ENCODE measurements at places on chromosomes 2 and 18.
A peak's percentile ranks its signal among the peaks of the same experiment; 100 is the strongest.

- no peak for DNase-seq
Observed at GRCh38 chr2:51511002-51511401, 479.1 kb upstream of the NRXN1 start.

- no peak for DNase-seq
Observed at GRCh38 chr2:200040831-200041230, 85.4 kb downstream of the MAIP1 start.

DNA sequence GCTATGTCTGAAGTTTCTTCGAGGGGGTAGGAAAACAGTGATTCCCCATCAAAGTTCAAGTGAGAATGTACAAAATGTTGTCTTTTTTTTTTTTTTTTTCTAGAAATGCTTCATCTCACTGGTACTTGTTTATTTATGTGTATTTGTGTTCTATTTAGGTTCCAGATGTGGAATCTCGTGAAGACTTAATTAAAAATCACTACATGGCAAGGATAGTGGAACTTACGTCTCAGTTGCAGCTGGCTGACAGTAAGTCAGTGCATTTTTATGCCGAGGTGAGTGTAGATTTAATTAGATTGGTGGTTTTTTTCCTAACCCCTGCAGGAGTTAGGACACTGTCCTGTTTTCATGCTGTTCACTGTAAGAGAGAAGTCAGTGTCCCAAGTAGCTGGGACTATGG is 22.8 kb upstream of the STON1 start:
- DNase-seq: no peak

DNA sequence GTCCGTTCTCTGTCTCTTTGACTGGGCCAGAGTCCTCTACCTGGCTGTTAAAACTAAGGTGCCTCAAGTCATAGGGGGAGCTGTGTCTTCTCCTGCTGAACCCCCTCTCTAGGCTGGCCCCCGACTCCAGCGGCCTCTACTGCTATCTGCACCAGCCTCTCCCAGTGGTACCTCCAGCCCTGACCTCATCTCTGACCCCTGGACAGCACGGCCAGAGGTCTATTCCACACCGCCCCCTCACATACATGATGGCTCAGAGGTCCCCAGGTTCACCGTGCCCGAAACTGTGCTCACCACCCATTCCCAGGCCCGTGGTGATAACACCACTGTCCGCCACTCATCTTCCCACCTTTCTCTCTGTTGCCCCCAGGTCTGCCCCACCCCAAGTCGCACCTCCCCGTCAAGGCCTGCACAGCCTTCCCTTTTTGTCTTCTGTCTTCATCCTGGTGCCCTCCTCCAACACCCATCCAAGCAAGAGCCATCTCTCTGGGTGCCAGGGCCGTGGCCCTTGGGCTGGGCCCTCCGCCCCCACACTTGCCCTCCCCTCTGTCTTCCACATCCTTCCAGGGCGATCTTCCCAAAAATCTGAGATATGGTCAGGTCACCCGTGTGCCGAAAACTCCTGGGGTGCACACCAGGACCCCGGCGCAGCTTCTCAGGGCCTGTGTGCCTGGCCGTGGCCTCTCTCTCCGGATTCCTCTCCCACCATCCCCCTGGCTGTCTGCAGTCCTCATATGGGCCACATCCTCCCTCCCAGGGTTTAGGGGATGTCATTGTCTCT is 134.4 kb upstream of the ID2 start:
- no peak for DNase-seq

- DNase-seq: no peak
Observed at GRCh38 chr2:144519934-144520731, at the start of gene ZEB2. TSS of gene ZEB2 (minus strand) at chr2:144520119. CDS start at chr2:144517350, 2,769 bp downstream.

DNA sequence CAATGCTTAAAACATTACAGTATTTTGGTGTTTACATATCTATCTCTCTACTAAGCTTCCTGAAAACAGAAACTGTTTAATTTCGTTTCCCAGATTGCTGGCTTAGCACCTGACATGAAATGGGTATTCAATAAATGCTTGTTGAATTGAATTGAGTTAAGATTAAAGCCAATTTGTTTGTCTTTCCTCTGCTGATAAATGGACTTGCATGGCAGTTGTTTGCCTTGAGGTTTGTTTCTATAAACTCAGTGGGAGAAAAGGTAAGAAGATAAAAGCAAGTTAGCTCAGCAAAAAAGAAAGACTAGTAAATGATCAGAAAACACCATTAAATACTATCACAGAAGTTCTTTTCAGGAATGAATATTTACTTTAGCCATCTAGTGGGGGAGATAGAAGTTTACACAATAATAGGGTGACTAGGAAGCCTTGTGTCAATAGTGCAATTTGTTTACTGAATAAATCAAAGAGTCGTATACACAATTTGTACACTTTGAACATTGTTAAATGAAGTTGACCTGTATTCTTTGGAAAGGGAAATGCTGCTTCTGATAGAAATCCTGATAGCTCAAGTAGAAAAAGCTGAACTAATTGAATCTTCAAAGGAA is 754.5 kb upstream of the FAM98A start:
- no peak for DNase-seq

- DNase-seq: no peak
Observed at GRCh38 chr2:200578778-200579177, 7.0 kb upstream of the AOX1 start.

DNA sequence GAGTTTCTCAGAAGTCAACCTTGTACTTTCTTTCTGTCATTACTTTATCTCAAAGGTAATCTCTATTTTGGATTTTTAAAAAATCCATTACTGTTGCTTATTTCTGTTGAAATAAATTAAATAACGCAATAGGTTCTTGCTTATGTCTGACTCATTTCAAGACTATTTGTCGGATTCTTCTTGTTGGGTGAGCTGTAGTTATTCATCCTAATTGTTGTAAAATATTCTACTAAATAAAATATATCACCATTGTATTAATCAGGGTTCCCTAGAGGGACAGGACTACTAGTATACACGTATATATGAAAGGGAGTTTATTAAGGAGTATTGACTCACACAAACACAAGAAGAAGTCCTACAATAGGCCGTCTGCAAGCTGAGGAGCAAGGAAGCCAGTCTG is 403.9 kb upstream of the CYRIA start:
- DNase-seq: no peak

DNA sequence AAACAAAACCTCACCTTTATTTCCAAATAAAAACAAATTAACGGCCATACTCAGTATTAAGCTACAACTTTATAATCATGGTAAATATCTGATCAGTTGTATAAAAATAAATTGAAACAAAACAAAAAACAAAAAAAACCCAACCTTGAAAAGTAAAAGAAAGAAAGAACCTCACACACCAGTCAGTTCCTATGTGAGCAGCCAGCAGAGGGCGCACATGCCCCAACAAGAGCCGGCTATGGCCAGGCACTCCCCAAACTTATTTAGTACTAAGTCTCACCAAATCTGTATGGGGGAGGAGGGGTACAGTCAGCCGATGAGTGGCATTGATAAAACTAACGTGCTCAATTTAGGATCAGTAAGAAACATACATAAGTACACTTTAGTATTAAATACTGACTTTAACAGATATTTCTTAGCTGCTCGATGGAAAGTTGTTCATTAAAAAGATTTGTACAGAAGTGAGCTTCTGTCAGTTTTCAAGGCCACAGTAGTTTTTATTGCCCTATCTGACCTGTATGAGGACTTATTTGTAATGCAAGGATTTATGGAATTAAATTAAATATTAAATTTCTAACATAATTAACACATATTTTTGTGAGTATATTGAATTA is 172.6 kb downstream of the TCF4 start:
- peak; percentile 71 for DNase-seq

- DNase-seq: no peak
Observed at GRCh38 chr2:84238907-84239306, 220.2 kb downstream of the SUCLG1 start.

GRCh38 chr2:202378001-202378400 is 1.9 kb downstream of the BMPR2 start:
- DNase-seq: no peak

DNA sequence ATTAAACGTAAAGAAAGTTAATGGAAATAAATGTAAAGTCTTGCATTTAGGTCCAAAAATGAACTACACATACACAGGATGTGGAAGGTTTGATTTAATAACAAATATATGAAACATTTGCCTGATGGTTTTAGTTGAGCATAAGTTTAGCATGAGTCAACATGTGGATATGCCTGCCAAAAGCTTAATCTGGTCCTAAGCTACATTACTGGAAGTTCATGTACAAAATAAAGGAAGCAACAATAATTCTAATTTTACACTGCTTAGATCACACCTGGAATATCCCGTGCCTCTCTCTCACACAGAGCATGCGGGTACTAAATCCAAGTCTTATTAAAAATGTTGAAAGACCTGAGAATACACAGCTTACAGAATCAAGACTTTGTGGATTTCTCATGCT is 276.5 kb upstream of the NRP2 start:
- no peak for DNase-seq

GRCh38 chr2:182542501-182543258 is 115.8 kb upstream of the PDE1A start:
- DNase-seq: no peak

DNA sequence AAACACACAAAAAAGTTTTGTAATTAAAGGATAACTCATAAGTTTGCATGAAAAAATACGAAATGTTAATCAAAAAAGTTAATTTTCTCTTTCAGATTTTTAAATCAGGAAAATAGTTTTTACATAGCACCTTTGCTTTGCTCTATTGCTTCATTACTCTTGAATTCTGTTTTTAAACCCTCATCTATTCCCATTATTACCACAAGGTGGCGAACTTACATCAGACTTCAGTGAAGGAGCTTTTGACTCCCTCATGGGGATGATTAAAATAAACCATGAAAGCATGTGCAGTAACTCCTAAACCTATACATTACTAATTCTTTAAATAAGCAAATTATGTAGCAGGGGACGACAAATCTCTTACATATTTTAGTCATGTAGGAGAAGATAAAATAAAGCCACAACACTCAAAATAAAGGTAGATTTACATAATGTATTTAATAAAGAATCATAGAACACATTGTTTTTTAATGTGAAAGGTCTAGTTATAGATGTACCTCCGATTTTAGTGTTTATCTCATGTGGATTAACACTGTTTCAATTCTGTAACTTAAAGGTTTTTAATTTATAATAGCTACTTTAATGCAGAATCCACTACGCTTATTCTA is 105.2 kb downstream of the NETO1 start:
- no peak for DNase-seq

DNA sequence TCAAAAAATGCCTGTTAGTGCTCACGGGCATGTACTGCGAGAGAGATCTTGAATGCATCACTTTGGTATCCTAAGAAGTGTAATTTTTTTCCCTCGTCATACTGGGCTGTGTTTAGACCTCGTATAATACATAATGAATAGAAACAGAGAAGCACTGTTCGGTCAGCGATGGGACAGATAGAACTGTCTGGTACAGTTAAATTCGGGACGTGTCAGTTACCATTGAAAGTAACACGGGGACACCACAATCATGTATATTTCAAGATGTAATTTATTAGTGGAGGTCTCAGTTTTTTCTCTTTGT is 1.8 kb downstream of the PKP4 start:
- no peak for DNase-seq

DNA sequence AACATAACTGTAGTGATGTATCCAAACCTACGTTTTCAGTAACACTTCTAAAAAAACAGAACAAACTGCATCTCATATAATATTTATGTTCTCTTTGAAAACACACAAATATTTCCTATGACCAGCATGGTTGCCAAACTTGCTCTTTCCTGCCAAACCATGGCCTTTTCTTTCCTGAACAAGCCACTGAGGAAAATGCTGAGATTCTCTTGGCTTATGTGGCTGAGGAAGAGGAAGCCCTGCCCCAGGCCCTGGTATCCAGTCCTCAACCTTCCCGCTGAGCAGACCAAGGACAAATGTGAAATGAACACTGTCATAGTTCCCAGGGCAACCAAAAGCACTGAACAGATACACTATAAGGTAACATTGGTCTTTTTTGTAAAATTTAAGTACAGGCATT is 35.9 kb upstream of the NARS1 start:
- no peak for DNase-seq

DNA sequence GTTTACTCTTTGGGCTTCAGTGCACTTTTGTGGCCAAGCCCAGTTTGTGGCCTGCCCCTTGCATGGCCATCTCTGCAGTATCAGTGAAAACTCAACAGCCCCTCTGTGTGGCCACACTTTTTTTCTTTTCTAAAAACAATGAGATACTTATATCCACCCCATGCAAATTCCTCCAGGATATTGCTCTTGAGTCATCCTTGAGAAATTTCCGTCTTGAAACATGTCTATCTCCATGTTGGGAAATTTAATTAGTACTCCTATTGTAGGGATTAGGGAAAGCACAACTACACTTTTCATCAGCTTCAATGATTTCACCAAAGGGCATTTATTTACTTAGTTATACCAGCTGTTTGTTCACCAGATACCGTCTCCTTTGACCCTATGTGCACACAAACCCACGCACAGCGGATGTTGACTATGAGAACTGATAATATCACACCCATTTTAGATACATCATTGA is 993.1 kb downstream of the TSN start:
- no peak for DNase-seq

DNA sequence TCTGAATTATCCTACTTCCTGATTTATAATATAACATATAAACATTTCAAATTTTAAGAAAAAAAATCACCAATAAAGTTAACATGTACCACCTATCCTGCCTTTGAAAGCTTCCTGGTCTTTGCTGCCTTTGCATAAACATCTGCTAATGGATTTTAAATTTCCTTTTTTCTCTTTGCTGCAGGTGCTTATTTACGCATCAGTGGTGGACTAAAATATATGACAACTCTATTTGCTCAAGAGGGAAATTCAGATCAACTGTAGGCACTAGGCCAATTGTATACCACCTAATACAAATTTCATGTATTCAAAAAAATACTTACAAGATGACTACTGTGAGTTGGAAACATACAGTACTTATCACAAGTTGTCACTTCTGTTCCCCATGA is 57.2 kb downstream of the RAD51AP2 start:
- no peak for DNase-seq

- no peak for DNase-seq
Observed at GRCh38 chr2:118388771-118389170, 300.5 kb downstream of the INSIG2 start.

DNA sequence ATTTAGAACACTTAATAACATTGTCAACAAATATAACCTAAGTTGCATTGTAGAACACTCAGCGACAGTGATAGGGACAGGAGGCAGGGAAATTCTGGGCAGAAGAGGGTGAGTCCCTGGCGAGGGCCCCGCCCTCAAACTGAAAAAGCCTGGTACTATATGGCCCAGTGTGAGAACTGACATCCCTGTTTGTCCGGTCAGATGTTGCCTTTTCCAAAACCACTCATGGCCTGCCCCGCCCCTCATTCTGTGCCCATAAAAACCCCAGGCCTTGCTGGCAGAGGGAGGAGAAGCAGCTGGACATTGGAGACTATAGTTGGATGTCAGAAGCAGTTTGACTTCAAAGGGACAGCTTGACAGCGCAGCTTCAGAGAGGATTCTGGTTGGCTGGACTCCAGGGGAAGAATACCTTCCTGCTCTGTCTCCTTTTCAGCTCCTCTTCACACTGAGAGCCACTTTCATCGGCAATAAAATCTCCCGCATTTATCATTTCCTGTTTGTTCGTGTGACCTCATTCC is 47.0 kb downstream of the FAM117B start:
- DNase-seq: no peak

GRCh38 chr2:200399046-200399445 is 92.6 kb downstream of the SPATS2L start:
- no peak for DNase-seq
